D341Med (cell line): ENCODE measurements at places on chromosomes 5 and 9.

GRCh38 chr5:36138900-36139683 lies 12.6 kb downstream of the LMBRD2 start:
- no peak for DNase-seq

- no peak for DNase-seq
Observed at GRCh38 chr5:25027526-25027925, 382.7 kb upstream of the CDH10 start.

DNA sequence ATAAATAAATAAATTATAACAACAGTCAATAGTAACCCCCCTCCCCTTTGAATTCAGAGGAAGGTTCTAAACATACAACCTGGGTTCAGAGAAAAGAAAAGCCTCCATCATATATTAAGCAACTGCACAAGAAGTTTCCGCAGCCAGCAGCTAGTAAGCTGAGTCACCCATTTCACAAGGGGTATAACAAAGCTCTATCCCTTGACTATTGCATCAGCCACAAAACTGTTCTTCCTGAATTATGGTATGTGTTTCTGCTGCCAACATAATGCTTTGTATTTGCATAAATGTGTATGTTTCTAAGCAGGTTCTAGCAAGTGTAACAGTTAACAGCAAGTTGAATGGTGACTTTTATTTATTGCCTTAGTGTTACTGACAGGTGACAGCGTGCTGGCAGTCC lies 6.8 kb upstream of the CEP120 start:
- DNase-seq: no peak

DNA sequence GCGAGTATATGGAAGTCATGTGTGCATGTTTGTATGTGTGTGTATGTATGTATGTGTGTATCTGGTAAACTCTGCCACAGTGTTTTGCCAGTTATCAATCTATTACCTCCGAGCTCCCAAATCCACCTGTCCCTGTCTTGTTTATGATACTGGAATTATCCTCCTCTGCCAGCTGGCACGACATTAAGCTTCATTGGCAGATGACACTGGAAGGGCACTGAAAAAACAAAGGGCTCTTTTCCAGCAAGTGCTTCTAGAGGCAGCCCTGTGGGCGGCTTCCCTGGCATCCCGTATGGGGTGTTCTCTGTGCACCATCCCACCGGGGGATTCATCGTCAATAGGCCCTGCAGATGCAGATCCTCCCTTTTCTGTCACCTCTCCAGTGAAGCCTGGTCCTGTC lies 221.5 kb downstream of the MSX2 start:
- DNase-seq: peak; percentile 49

DNA sequence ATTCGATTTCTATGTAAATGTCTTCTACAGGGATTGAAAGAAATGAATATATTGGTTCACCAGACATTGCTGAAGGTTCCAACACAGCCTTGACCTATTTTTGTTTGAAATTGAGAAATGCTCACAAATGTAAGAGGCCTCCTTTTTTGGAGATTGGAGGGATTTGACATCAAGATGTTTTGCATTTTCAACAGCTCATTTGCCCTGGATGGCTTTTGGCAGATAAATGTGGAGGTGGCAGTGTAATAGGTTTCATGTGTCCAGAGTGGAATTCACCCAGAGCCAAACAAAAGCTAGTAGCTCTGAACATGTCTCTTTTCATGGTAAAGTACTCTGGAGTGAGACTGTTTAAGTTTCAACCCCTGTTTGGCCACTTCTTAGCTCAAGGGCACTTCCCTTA lies 77.3 kb downstream of the PALM2AKAP2 start:
- no peak for DNase-seq

DNA sequence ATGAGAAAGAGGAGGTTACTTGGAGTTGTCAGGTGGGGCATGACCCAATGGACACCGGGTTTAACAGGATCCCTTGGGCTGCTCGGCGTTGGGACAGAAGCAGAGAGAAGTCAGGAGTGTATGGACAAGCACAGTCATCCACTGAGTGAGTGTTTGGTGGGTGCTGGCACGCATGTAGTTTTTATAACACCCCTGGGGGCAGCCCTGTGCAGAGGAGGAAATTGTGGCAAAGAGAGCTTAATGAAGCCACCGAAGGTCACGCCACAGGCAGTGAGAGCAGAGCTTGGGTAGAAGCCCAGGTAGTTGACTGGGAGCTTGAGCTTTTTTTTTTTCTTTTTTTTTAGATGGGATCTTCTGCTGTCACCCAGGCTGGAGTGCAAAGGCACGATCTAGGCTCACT lies 43.2 kb upstream of the IER5L start:
- DNase-seq: no peak

GRCh38 chr9:76219560-76220151 lies 174.6 kb downstream of the RFK start:
- peak; percentile 36 for DNase-seq

- DNase-seq: no peak
Observed at GRCh38 chr5:50445296-50445949, 4.3 kb upstream of the EMB start.

GRCh38 chr9:110463499-110463898 lies 116.0 kb downstream of the SVEP1 start:
- DNase-seq: no peak

DNA sequence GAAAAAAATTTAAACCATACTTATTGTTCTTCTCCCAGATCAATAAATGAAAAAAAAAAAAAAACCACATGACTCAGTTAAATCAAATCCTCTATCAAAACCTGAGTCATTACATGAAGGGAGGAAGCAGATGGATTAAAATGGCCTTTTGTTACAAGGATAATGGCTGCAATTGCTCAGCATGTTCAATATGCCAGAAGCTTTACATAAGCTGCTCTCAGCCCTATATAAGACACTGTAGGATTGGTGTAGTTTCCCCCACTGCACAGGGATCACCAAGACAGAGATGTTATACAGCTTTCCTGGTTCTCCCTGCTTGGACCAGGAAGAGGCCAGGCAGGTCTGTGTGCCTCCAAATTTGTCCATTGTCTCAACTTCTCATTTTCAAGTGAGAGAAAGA lies 101.6 kb upstream of the MAP1B start:
- peak; percentile 51 for DNase-seq

- DNase-seq: peak; percentile 66
Observed at GRCh38 chr9:99176527-99177013, 45.2 kb downstream of the ALG2 start.

GRCh38 chr5:131581702-131582101 lies 53.3 kb downstream of the RAPGEF6 start:
- DNase-seq: no peak

GRCh38 chr5:104754311-104754995 lies 1191.9 kb upstream of the NUDT12 start:
- DNase-seq: no peak
